NCI-H774 (cell line): ENCODE measurements at places on chromosomes 13 and 19.

- DNase-seq = no peak
These were observed 18.5 kb upstream of the ZNF331 start for GRCh38 chr19:53519446-53519845.

GRCh38 chr13:73261739-73262216 is 203.0 kb downstream of the KLF5 start:
- no peak for DNase-seq

GRCh38 chr19:41325947-41326706 is 16.2 kb downstream of the CCDC97 start:
- no peak for DNase-seq

DNA sequence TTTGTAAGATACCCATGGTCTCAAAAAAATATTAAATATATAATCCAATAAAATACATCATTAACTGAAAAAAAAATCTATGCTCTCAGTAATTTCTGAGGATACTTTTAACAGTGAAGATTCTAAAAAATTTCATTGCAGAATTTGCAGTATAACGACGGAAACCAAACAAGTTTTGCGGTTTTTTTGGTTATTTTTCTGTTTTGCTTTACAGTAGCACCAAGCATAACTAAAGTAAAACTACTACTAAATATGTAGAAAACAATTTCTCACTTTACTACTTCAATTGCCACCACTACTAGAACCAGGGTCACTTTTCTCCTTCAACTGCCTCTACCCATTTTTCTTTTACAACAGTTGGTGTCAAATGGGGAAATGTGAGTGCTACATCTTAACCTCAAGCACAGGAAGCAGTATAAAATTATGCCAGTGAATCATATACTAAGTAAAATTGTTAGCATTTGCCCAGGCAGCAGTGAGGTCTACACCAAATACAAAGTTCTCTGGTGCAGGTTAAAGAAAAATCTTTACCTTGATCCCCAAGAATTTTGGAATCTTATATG is 24.1 kb downstream of the MICU2 start:
- no peak for DNase-seq

DNA sequence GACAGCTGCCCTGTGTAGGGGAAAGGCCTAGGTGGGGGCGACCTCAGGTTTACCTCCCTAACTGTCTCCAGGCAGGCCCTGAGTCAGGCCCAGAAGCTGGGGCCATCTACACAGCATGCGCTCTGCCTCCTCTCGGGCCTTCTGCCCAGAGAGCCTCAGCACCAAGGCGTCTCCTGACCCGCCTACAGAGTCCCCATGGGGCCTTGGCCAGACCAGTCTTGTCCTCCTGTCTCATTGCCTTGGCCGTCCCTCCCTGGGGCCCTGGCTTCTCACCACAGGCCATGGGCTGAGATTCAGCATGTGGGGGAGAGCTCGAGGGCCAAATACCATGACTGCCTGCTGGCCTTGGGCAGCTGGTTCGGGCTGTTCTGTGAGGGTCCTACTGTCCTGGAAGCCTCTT is 59.0 kb downstream of the SMARCA4 start:
- DNase-seq = no peak

DNA sequence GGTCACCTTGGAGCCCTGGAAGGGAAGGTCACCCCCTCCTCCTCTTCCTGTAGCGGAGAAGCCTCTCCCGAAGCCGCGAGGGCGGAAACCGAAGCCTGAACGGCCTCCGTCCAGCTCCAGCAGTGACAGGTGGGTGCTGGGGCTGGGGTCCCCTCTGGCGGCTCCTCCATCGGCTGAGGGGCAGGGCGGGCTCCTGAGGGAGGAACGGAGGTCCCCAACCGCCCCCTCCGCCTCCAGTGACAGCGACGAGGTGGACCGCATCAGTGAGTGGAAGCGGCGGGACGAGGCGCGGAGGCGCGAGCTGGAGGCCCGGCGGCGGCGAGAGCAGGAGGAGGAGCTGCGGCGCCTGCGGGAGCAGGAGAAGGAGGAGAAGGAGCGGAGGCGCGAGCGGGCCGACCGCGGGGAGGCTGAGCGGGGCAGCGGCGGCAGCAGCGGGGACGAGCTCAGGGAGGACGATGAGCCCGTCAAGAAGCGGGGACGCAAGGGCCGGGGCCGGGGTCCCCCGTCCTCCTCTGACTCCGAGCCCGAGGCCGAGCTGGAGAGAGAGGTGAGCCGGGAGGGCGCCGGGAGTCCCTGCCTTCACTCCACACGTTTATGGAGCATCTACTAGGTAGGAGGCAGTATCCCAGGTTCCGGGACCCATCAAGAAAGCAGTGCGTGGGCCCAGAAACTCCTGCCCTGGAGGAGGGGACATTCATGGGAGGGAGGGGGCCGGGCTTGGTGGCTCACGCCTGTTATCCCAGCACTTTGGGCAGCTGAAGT is 22.0 kb downstream of the HDGFL2 start:
- no peak for DNase-seq

DNA sequence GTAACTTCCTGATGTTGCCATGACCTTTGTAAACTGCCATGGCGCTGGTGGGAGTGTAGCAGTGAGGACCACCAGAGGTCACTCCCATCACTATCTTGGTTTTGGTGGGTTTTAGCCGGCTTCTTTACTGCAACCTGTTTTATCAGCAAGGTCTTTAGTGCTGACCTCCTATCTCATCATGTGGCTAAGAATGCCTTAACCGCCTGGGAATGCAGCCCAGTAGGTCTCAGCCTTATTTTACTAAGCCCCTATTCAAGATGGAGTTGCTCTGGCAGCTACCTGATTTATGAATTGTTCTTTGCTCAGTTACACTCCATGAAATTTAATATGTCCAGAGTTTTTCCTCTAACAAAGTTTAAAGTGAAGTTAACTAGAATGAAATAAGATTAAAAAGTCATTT is 4.6 kb upstream of the EPS15L1 start:
- DNase-seq = no peak

DNA sequence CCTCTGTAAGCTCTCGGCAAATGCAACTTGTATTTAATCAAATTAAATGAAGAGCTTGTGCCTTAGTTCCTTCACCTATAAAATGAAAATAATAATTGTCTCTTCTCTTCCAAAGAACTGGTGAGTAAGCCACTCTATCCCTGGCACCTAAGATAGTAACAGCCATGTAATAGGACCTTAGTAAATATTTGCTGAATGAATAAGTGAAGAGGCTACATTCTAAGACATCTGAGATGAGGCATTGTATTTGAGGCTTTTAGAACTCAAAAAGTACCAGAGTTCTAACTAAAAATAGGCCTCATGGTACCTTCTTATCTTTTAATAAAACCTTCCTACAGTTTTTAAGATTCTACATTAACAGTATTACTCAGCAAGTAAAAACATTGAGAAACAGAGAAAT is 17.3 kb upstream of the DCLK1 start:
- DNase-seq = no peak

- no peak for DNase-seq
These were observed 81.4 kb downstream of the RNASEH2B start for GRCh38 chr13:50990818-50991506.

DNA sequence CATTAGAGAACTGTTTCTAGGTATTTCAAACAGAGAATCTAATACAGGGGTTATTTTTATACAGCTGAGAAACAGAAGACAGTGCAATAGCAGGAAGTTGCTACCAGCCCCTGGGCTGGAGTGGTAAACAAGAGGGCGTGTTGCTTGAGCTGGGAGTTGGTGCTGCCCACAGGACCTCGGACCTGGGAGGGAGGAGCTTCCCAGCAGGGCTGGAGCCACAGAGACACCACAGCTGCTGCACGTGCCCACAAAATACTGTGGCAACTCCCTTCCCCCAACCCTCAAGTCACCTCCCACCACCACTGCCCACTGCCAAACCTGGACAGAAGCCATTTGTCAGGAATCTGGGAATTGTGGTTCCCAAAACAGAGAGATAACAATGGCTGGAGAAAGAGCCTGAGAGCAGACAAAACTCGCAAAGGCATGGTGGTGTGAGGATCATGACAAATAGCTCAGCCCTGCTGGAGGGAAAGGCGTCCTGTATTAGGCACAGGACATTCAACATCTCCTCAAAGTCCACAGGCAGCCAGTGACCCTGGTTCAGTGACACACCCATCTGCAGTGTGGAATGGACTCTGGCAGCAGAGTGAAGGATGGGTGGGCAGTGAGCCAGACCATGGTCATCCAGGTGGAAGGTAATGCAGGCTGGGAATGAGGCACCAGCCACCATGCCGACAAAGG is 57.2 kb downstream of the SPATA13 start:
- DNase-seq = no peak

DNA sequence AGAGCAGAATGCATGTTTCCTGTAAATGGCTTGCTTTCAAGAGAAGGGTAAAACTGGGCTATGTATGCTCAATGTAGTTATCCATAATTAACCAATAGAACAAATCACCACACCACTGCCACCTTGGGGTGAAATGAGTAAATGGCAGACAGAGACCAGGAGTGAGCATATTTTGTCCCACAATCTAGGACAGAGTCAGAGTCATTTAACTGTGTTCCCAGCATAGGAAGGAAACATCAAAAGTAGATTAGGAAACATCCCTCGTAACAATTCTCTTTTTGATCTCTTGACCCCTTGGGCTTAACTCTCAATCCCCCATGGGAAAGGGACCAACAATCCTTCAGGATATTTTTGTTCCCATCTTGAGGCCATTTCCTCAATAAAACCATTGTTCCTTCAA is 224.8 kb downstream of the NHLRC3 start:
- DNase-seq = peak; percentile 3

GRCh38 chr19:31220540-31220939 is 128.7 kb downstream of the TSHZ3 start:
- DNase-seq = no peak
